ENCODE measurements at places on chromosomes 11 and 22.

DNA sequence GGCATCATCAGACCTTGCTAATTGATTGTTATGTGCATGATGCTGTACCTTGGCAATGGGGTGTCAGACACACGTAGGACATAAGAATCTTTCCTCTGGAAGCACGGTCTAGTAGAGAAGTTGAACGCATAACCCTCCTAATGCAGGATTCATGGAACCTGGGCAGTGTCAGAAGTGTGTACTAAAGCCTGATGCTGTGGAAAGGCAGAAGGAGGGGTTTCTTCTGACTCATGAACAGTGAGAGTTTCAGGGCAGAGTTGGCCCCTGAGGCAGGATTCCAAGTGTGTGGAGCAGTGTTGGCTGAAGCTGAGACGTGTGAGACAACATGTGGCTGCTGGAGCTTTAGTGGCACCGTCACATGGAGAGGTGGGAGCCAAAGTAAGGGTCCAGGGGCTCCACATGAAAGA lies 3.5 kb downstream of the PANX1 start:
- DNase-seq = no peak

DNA sequence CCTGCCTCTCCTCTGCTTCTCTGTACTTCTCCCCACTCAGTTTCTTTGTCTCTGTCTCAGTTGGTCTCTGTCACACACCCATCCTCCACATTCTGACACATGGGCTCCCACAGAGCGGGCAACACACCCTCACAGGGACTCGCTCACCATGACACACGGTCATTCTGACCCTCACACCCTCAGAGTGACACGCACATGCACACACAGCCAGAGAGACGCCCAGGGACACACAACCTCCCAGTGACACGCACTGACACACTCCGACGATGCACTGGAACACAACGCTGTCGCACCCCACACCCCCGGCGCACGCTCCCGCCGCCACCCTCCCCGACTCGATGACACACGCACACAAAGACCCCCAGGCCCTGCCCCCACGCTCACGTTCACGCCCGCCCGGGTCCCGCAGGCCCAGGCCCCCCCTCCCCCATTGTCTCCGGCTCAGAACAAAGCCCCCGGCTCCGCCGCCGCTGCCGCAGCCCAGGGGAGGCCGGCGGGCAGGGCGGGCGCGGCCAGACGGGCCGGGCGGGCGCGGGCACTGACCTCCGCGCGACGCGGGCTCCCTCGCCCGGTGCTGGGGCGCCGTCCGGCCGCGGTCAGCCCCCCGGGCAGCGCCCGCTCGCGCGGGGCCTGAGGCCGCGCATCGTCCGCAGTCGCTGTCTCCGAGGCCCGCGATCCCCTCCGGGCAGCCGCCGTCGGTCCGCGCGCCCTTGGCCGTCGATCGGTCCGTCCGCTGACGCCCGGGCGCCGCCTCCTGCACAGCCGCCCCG lies 404 bp downstream of the DCHS1 start:
- peak; percentile 36 for DNase-seq

DNA sequence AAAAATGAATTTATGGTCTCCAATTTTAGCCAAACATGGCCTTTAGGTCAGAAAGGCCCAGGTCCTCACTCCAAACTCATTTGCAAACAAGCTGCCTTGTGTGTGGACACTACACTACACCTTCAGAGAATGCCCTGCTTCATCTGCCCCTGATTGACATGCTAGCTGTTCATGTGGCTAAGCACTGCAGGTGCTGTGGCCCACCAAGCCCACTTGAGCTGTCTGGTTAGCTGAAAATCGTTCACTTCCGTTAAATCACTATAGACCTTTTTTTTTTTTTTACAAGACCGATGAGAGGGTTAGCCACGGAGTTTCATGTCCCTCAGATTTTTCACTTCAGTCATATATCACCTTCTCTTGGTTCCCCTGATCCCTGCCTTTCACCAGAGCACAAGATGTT lies 39.3 kb downstream of the NF2 start:
- no peak for DNase-seq

DNA sequence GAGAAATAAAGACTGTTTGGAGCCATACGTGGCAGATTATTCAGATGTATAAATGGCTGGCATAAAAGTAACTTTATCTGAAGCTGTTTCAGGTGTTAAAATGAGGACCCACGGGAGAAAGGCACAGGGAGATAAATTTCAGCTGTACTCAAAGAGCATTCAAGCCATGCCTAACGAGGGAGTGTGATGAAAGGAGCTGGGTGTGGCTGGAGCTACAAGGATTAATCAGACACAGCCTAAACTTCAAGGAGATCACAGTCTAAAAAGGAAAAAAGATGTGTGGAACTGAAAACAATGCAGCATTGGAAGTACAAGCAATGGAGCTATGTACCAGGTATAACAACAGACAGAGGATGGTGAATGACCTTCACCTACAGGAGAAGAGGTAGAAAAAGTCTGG lies 120.8 kb upstream of the APOA1 start:
- DNase-seq = no peak

DNA sequence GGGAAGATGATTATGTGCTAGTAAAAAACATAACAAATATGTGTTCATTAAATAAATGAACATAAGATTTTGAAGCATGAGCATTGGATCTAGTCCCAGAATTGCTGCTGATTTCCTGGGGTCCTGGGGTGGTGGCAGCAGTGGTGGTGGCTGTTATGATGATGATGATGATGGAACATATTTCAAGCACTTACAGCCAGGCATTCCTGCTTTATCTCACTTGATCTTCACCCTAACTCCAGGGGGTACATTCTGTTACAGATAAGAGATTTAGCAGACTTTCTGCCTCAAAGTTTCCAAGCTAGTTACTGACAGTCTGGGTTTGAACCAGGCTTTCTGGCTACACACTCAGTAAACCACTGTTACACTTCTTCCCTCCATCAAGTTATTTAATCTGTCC lies 5.2 kb downstream of the TRAPPC4 start:
- DNase-seq = no peak
